DMS153 (cell line): ENCODE measurements at places on chromosomes 3 and 15.

DNA sequence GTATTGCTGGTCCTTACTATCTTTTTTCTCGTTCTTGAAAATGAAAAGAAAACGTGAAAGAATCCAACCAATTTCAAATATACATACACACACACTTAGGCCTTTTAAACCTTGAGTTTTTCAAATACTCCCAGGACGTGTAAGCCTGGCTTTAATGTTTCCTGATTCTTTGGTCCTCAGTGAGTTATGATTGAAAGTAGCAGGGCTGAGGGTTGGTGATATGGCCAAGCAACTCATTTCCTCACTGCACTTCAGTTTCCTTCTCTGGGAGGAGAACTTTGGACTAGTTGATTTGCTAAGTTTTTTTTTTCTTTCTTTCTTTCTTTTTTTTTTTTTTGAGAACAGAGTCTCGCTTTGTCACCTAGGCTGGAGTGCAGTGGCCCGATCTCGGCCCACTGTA lies 34.6 kb downstream of the CHD2 start:
- DNase-seq = no peak

- no peak for DNase-seq
Observed at GRCh38 chr3:13217253-13217652, 144.0 kb upstream of the IQSEC1 start.

GRCh38 chr3:43319376-43319775 lies 33.0 kb downstream of the SNRK start:
- DNase-seq = no peak

GRCh38 chr3:83023086-83023485 lies 1261.6 kb upstream of the GBE1 start:
- no peak for DNase-seq

- peak; percentile 63 for DNase-seq
Observed at GRCh38 chr3:161854232-161854771, 357.7 kb downstream of the OTOL1 start.
